ENCODE measurements at places on chromosomes 12 and 14.

GRCh38 chr14:47722929-47723693 lies 47.7 kb upstream of the MDGA2 start:
- DNase-seq = no peak

- DNase-seq = no peak
Observed at GRCh38 chr14:32023540-32023939, 53.6 kb upstream of the ARHGAP5 start.

DNA sequence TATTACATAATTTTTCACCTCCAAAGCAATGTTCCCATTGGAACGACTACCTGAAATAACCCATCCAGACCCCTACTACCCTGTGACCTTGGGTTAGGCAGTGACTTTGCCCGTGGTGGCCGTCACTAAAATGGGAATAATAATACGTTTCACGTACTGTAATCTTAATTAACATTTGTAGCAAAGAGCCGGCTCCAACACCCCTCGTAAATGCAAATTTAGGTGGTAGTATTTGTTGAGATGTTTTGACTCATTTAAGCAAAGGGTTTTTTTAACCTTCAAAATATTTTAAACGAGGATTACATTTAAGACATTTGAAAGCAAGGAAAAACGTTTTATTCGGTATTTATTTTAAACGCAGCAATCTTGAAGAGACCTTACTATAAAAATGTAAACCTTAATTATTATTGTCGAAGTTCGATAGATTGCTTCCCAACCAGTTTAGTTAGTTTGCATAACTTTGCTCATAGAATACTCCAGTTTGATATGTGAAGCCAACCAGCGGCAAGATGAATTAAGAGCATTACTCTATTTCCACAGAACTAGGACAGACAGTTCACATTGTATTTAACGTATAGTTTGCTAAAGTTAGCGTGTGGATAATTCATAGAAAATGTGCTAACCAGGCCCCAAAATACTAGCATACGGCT lies 1.4 kb upstream of the ARID2 start:
- no peak for DNase-seq

- no peak for DNase-seq
Observed at GRCh38 chr14:21037156-21037555, 2.5 kb upstream of the RNASE13 start.

- no peak for DNase-seq
Observed at GRCh38 chr12:2266666-2267620, 214.2 kb downstream of the CACNA1C start.

DNA sequence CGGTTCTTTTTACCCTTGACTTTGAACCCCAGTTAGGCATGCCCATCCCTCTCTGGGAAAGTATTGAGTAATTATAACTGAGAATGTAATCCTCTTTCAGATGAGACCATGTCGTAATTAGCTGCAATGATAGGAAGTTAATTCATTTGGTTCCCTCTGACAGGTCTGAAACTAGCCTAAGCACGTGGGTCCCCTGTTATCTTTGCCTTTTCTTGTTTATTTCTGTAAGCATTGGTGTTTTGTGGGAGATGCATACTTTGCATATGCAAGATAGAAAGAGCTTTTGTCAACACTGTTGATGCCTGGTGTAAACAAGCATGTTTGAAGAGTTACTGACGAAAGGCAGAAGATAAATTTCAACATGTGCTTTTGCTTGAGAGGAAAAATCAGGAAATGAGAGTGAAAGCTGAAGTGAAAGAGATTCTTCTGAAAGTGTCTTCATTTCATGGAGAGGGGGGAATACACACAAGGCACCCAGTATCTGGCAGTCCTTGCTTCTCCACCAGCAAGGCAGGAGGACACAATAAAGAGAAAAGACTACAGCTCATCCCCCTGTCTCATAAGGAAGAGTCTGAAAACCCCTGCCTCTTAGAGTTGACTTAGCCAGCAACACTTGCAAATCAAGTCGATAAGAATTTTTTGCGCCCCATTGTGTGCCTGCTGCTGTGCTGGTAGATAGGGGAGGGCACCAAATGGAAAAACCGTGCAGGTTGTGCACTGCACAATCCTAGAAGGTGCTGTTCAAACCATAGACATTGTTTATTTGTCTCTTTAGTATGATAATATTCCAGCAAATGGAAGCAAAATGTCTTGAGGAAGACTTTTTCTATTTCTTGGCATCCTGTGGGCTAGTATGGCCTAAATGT lies 77.8 kb downstream of the SLC24A4 start:
- DNase-seq = no peak

- DNase-seq = no peak
Observed at GRCh38 chr12:129145381-129145780, 292.1 kb downstream of the GLT1D1 start.

DNA sequence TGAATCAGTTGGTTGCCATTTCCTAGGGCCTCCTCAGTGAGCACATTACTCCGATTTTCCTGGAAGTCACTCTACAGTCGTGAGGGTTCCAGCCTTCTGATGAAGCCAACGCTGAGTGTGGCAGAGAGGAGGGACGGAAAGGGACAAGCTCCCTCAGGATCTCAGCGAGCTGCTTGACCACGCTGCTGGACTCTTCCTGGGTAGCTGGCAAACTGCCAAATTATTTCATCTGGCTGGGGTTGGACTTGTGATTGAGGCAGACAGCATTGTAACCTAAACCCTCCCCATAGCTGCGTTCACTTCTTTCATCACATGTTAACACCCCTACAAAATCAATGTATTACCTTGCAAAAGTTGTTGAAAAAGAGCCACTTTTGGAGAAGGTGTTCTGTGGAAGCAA lies 69.6 kb upstream of the CHST11 start:
- DNase-seq = no peak

DNA sequence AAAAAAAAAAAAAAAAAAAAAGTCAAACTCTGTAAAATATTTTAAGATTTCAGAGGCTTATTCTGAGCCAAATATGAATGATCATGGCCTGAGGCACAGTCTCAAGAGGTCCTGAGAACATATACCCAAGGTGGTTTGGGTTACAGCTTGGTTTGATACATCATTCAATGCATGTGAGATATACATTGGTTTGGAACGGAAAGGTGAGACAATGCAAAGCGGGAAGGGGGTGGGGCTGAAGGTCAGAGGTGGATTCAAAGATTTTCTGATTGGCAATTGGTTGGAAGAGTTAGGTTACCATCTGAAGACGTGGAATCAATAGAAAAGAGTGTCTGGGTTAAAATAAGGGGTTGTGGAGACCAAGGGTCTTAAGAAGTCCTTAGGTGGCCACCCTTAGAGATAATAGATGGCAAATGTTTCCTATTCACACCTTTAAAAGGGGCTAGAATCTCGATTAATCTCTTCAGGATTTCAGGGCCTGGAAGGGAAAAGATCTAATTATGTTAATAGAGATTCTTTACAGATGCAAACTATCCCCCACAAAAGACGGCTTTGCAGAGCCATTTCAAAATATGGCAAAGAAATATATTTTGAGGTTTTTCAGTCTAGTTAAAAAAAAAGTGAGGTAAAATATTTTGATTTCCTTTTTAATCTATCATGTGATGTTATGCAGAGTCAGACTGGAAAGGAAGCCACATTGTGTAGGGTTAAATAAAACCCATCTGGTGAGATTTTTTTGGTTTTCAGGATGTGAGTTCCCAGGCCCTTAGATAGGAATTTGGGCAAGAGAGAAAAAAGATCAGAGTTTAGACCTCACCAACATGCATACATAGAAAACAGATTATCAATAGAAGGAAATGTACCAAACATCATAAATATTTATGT lies 173.8 kb upstream of the CNOT2 start:
- DNase-seq = no peak

- DNase-seq = no peak
Observed at GRCh38 chr12:40942326-40942725, 245.8 kb upstream of the PDZRN4 start.

- no peak for DNase-seq
Observed at GRCh38 chr12:66623455-66623854, 55.4 kb downstream of the GRIP1 start.

- DNase-seq = no peak
Observed at GRCh38 chr14:22836301-22837113, at the start of gene MMP14. Gene MMP14, plus strand, starts transcription at chr14:22836585. Its CDS starts 233 bp downstream, at chr14:22836818.

GRCh38 chr12:112514926-112515642 lies 96.3 kb downstream of the PTPN11 start:
- DNase-seq = no peak

DNA sequence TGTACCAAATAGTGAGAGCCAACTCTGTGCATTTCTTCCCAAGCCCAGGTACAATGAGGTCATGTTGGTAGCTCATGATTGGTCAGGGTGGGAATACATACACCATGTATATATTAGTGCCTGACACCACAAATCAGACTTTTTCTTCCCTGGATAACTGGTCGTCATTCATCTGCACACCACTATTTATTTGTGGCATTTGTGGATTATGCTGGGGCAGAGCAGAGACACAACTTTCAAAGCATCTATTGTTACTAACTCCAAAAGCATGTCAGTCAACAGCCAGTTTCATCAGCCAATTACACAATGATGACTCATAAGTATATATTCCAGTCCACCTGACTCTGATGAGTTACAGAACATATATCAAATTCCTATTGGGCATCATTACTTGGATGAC lies 181.7 kb downstream of the ADAMTS20 start:
- DNase-seq = peak; percentile 10

DNA sequence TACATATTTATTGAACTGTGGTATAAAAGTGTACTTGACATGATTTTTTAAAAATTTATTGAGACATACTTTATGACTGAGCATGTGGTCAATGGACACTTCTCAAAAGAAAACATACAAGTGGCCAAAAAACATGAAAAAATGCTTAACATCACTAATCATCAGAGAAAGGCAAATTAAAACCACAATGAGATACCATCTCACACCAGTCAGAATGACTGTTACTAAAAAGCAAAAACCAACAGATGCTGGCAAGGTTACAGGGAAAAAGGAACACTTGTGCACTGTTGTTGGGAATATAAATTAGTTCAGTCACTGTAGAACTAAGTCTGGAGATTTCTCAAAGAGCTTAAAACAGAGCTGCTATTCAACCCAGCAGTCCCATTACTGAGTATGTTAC lies 1177.6 kb downstream of the GALC start:
- DNase-seq = no peak

GRCh38 chr12:79782172-79782900 lies 91.6 kb upstream of the PAWR start:
- DNase-seq = no peak

- DNase-seq = no peak
Observed at GRCh38 chr14:101175731-101176534, 272.4 kb upstream of the RTL1 start.

- DNase-seq = no peak
Observed at GRCh38 chr14:68043752-68044151, 224.2 kb downstream of the RAD51B start.

DNA sequence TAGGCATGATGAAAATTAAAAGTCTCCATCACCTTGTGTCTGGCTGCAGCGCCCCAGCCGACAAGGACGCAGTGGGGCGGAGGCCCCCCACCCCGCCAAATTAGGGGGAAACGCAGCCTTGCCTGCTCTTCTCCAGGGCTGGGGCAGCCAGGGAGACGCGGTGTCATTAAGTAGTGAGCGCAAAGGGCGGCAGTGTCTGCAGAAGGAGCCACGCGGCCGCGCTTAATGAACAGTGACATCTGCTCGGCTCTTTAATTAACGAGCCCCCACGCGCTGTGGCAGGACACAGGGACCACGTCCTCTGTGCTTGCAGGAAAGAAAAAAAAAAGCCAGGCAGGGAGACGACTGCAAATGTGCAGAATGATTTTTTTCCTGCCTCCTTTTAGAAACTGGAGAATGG lies 93.4 kb upstream of the NCOR2 start:
- DNase-seq = no peak

DNA sequence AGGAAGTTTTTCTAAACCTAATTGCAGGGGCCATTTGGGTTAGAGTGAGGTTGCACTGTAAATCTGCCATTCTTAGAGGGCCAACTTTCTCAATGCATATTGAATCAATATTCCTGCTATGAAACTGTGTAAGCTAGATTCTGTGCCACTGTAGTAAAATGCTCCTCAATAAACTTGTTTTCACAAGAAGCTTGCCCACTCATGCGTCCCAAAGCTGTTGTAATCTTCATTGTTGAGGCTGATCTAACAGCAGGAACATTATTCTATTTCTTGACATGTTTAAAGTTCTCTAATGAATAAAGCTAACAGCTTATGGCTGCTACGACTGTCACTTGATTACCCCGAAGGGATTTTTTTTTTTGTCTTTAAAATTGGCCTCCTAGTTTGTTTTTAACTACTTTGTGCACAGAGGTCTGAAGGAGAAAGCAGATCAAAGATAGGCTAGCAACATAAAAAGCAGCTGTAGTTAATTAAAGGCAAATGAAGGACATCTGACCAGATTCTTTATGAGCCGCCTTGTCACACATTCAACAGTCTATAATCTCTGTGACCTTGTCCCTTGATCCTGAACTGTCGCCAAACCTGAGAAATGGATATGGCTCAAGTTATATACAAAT lies 243.7 kb downstream of the PAX9 start:
- no peak for DNase-seq

DNA sequence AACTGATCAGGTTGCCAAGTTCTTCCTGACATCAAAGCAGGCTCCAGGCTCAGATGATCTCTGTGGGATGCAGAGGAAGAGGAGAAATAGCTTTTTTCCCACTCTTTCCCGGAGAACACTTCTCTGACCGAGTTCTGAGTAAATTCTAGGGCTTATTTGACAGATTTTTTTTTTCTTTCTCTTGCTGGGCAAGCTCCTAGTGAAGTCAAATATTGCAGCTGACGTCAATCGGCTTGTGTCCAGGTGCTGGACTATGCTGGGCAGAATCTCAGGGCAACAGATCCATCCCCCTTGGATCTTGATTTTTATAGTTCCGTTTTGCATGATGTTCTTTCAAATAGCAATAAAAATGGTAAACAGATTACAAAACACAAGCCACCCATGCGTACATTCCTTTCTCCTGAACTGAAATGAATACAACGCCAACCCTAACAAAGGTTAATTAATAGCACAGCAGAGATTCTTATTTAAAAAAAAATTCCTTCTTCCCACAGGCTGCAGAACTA lies 182.2 kb downstream of the NOVA1 start:
- no peak for DNase-seq

- no peak for DNase-seq
Observed at GRCh38 chr12:65740506-65740872, 83.8 kb upstream of the HMGA2 start.

DNA sequence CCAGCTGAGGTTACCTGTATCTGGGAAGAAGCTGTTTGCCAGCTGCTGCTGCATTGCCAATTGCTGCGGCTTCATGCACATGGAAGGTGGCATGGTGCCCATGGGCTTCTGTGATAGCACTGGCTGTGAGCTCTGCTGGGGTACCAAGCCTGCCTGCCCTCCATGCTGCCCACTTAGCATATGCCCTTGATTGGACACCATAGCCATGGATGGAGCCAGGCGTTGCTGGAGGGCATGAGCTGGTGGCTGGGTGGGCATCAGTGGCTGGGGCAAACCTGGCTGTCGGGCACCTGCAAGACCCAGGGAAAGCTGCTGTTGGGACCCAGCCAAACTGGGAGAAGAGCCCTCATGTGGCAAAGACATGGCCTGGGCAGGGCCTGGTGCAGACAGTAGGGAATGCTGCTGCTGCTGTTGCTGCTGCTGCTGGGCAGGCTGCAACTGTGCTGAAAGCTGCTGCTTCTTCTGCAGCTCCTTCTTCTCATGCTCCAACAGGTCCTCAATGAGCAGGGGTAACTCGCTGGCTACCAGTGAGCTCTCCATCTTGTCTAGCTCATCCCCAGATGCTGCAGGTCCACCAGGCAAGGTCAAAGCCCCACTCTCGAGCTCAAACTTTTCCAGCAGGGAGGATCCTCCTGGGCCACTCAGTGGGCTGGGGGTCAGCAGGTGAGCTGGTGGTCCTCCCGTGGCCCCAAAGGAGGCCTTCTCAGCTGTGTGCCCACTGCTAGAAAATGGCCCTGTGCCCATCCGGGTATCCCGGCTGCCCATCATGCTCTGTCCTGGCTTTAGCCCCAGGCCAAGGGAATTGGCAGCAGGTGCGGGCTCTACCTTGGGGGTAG lies 18.8 kb upstream of the PRKAG1 start:
- no peak for DNase-seq
